ENCODE measurements at places on chromosomes 6 and 20.

DNA sequence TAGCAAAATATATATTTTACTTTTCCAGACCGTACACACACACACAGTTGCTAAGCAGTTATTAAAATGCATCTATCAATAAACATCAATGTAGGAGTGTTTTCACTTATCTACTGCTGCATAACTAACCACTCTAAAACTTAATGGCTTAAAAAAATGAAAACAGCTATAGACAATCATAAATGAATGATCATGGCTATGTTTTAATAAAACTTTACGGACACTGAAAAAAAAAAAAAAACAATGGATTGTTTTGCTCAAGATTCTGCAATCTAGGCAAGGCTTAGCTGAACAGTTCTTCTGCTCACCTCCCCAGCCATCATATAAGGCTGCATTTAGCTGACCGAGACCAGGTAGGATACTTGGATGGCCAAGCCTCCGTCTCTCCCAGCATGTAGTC lies 125.4 kb upstream of the CCDC28A start:
- DNase-seq: no peak
- no peaks in the 10 kb centered on the region for H3K27me3 ChIP-seq
- H3K4me1 ChIP-seq: no peaks in the 10 kb centered on the region
- no peak overlapping the region for H3K4me3 ChIP-seq

- H3K27ac ChIP-seq: no peak overlapping the region
These were observed 161.6 kb downstream of the ZDHHC14 start for GRCh38 chr6:157542414-157543160.

GRCh38 chr6:153123801-153124200 lies 7.3 kb downstream of the RGS17 start:
- H3K27ac ChIP-seq: no peak overlapping the region
- no peaks in the 10 kb centered on the region for H3K4me1 ChIP-seq
- H3K27me3 ChIP-seq: peaks cover 22% of the 10 kb centered on the region
- no peak for DNase-seq
- no peak overlapping the region for H3K4me3 ChIP-seq

- no peak overlapping the region for H3K27ac ChIP-seq
- H3K4me3 ChIP-seq: no peak overlapping the region
- no peaks in the 10 kb centered on the region for H3K27me3 ChIP-seq
- H3K36me3 ChIP-seq: no peaks in the 10 kb centered on the region
- no peaks in the 10 kb centered on the region for H3K4me1 ChIP-seq
- DNase-seq: no peak
These were observed 97.7 kb downstream of the SLC16A10 start for GRCh38 chr6:111184827-111185532.

DNA sequence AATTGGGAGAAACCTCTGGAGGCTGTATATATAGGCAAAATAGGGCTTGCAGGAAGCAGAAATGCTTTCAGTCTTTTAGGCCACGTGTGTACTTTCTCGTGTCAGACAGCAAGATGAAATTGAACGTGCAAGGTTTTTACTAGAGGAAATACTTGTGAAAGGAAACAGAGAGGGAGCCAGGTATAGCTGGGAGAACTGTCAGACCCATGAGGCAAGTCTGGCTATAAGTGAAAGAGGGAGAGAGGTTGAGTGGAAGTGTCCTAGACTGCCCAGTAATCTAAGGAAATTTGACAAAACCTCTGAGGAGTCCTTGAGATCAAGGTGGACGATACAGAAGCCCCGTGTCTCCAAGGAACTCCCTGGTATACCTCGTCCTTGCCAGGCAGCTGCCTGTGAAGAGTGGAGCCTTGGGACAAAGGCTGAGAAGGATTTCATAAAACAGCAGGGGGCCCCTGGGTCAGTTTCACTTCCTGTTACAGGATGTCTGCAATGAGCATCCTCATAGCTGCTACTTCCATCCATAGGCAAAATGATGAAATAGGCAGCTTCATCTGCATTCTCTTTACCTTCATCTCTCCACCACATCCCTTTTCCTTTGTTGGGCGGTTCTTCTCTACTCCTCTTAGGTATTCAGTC lies 114.4 kb upstream of the MAP3K7 start:
- no peaks in the 10 kb centered on the region for H3K27me3 ChIP-seq
- H3K27ac ChIP-seq: no peak overlapping the region
- peak; percentile 16 for DNase-seq
- H3K4me3 ChIP-seq: no peak overlapping the region
- peaks cover 9% of the 10 kb centered on the region for H3K4me1 ChIP-seq

- H3K4me3 ChIP-seq: no peak overlapping the region
- H3K36me3 ChIP-seq: peaks cover 9% of the 10 kb centered on the region
- no peak overlapping the region for H3K27ac ChIP-seq
- peaks cover 41% of the 10 kb centered on the region for H3K27me3 ChIP-seq
These were observed 141.1 kb upstream of the AFDN start for GRCh38 chr6:167685654-167686053.

DNA sequence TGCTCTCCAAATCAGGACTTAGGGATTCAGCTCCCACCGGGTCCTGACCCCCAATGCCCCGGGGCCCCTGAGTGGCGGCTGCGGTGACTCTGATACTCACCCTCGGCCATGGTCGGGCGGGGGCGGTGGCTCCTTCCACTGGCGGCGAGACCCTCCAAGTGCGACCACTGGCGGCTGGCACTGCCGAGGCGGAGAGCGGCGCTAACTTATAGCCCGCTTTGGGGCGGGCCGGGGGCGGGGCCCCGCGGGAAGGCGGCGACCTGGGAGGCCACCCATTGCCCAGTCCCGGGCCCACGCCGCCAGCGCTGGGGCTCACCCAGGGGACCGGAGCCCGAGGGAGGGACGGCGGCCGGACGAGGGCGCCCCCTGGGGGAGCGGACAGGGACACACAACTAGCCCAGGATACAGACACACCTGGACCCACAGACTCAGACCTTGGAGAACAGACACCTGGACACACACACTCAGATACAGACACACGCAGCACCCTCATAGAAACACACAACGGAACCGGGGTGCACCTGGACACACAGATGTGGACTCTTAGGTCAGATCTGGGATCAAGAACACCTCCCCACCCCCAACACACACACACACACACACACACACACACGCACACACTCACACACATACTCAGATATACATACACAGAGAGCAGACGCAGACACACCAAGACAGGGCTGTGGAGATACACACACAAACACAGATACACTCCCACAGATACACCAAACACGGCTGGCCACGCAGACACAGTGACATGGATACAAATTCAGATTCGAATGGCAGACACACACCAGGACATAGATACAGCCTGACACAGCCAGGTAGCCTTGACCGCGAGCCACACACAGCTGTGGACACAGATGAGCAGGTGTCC lies at the start of gene TGM2:
TGM2 (minus strand) TSS at position 182 of the 877 bp plus-strand sequence; CDS start at position 110, 72 bp downstream.
- peak within 1 kb of the TSS; percentile 61 for H3K27ac ChIP-seq
- no peak within 1 kb of the TSS for H3K4me3 ChIP-seq
- peaks cover 18% of the 10 kb centered on the region for H3K27me3 ChIP-seq
- DNase-seq: peak; percentile 52

Data from naive B cell (primary cell).